Stimulated activated CD8-positive, alpha-beta memory T cell treated with anti-CD3 and anti-CD28 coated beads, Interleukin-7, amount 100 ng/mL, for 1 hour (primary cell): ENCODE measurements at places on chromosomes 2 and 18.

GRCh38 chr2:186503827-186504606 is 18.0 kb downstream of the ZC3H15 start:
- no peak for DNase-seq

GRCh38 chr2:68837164-68837860 is 33.9 kb downstream of the BMP10 start:
- peak; percentile 38 for DNase-seq

GRCh38 chr18:5571666-5572065 is 27.9 kb upstream of the EPB41L3 start:
- DNase-seq: no peak

DNA sequence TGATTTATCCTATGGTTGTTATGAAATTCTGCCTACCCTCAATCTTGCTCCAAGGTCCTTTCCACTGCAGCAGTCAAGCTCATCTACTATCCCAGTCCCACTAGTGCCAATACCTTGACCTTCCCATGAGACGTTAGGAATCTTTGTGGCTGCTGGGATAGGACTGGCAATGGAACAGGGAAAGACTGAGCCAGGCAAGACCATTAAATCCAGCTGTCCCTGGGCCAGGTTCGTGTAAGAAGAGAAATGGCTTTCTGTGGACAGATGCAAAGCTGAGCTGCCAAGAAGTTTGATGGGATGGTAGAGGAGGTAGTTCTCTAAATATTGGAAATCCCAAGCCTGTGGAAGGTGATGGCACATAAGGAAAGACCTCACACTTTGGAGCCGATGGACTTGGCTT is 50.1 kb upstream of the TMEM17 start:
- no peak for DNase-seq

DNA sequence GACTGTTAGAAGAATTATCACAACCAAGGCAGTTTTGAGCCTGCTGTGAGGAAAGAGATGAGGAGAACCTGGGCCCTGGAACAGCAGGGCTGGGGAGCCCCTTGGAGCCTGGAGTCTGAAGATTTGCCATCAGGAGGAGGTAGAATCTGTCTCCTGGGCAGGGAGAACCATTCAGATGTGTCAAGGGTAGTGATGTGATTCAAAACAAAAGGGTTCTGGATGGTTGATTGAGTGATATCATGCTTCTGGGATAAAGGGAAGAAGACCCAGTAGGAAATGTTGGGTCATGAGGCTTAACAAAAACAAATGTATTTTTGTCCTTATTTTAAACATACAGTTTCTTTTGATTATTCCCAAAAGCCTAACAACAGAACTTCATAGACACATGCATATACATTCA is 28.6 kb downstream of the RNF144A start:
- DNase-seq: no peak

GRCh38 chr2:74685408-74685807 is 31.4 kb downstream of the SEMA4F start:
- DNase-seq: no peak

DNA sequence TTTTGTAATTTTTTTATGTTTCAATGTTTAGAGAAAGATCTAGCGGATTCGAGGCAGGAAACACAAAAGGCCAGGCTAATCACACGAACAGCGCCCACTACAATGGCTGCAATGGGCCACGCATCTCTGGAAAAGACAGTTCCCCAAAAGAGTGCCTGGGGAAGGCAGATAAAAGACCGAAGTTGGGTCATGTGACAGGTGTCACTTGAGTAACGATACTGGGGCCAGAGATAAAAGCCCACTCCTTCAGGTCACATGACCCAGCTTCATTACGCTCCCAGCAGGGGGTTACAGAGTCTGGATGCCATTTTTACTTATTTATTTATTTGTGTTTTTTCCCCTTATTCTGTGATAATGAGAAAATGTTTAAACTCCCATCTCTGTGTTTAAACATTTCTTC is 95.4 kb downstream of the CDK15 start:
- DNase-seq: no peak
